Naive thymus-derived CD8-positive, alpha-beta T cell (primary cell): ENCODE measurements at places on chromosomes 5 and 9. TPM values are rescaled to one million over a fixed set of nuclear protein-coding genes. Genes with fewer than 3 reads are reported as not detected.

The FRMPD1 gene
- polyA plus RNA-seq: not detected

The HSD17B3 gene
- not detected for polyA plus RNA-seq

- DNase-seq: no peak
These were observed 549.9 kb downstream of the IRX1 start for GRCh38 chr5:4145511-4145910.

DNA sequence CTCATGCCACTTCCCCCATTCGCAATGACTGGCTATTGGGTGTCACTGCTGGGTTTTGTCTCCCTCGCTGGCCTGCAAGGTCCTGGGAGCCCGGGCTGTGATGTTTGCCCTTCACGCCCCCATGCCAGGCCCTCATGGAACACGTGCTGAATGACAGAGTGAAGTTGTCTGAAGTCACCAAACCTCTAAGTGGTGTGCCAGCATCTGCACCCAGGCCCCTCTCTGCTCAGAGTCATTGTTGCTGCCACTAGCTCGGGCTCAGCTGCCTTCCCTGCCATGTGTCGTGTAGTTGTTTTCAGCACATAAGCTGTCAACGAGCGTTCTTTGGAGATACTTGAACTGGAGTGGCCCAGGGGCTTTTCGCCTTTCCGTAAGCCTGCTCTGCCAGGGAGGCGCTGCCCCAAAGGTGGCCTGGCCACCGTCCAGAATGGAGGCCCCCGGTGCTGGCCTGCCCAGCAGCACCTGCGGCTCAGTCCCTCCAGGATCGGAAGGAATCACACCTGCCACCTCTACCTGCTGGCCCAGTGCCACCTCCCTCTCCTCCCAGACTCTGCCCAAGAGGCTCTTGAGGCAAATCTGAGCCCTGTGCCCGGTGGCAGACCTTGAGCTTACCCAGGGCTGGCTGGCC lies 250.1 kb downstream of the PBX3 start:
- DNase-seq: no peak

- DNase-seq: no peak
These were observed 49.9 kb downstream of the LRRTM2 start for GRCh38 chr5:138824924-138825863.

DNA sequence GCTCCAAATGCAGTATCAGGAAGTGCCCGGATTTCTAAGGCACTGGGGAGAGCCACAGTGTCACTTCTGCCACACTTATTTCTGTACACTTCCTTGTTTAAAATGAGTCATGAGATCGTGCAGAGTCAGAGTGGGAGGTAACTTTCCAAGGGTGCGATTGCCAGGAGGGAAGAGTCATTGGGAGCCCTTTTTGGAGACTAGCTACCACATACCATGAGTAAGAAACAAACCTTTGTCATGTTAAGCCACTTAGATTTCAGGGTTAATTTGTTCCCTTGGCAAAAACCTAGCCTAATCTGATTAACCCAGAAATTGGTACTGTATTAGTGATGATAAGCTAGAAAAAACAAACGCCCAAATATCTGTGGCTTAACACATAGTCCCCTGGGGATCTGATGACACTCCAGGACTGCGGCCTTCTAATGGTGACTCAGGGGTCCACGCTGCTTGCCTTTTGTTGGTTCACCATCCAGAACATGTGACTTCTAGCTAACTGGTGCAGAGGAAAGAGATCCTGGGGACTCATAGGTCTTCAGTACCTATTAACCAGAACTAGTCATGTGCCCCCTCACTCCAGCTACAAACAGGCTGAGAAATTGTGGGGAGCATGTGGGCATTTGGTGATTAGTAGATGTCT lies 48.6 kb upstream of the TLE1 start:
- DNase-seq: no peak

DNA sequence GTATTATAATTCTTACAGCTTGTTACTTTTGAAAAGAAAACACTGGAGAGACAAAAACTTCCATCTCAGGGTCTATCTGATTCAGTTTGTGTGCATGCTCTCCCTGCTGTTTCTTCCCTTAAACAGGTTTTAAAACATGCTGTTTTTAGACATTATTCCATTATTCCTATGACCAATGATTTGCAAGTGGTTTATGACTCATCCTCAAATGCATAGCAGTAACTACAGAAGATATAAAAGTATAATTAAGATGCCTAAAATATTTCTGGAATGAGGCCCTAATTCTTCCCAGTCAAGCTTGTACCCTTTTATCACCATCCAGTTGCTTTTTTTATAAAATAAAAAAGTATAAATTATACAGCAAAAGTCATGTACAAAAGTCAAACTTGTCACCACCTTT lies 3.7 kb downstream of the DTWD2 start:
- no peak for DNase-seq

GRCh38 chr9:94656200-94656599 lies 16.9 kb upstream of the FBP1 start:
- DNase-seq: peak; percentile 67
